ENCODE measurements at places on chromosomes 2 and 18.

GRCh38 chr2:72955228-72956049, 38.1 kb downstream of the EMX1 start:
- DNase-seq: no peak

DNA sequence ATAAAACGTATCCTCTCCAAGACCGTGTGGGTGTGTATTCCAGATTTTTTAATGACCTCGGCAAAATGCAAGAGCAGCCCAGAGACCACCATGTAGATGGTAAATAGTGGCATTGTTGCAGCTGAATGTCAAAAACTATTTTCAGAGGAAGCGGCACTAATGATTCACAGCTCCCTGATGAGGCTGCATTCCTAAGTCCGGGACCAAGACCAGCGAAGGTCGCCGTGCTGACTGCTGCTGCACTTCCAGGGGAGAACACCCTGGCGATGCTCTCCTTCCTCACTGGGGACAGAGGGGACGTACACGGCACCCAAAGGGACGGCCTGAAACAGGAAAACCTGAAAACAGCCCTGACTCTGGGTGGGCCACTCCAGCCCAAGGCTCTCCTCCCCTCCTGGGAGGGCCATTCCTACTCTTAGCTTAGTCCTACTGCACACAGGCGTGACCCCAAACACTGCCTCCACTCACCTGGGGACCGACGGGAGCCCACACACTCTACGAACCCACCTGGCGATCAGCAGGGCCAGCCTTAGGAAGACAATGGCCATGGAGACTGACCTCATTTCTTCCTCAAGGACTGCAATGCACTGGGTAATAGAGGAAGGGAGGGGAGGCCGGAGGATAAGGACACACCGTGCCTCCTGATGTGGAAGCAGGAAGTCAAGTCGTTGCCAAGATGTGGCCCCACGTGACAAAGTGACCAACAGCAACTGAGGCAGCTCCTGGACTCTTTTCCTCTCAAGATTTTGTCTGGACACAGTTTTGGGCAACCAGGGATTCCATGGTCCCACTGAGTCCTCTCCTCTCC, 82.8 kb downstream of the ZNF516 start:
- DNase-seq: no peak

GRCh38 chr2:54824567-54824966, 101.1 kb downstream of the EML6 start:
- no peak for DNase-seq

- no peak for DNase-seq
These were observed 4.9 kb downstream of the TANC1 start for GRCh38 chr2:158973116-158973956.

DNA sequence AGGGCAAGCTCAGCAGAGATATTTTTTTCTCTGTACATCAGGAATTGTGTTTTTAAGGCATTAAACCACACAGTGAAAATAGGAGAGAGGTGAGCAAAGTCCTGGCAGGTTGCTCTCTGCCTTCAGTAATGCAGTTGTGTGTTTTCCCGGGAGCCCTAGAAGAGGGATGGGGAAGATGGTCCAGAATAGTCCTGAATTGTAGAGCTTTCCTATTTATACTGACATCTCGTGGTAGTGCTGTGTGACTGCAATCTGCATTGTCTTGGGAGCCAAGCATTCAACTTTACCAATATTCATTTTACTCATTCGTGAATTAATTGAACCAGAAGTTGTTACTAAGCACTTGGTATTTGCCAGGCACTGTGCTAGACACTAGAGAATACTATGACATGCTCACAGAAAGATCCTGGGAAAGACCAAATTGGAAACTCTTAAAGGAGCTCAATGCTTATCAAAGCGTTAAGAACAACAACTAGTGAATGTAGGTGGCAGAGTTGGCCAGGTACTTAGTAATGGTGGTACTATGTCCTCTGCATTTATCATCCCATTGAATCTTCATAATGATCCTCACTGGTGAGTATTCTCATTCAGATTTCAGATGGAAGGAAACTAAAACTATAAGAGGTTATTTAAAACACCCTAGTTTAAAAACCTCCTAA, 214.6 kb downstream of the TRIB2 start:
- no peak for DNase-seq

- no peak for DNase-seq
These were observed at the start of gene COLEC11 for GRCh38 chr2:3594493-3595281. TSS of gene COLEC11 (plus strand) at chr2:3595112. CDS start at chr2:3604341, 9,229 bp downstream.

DNA sequence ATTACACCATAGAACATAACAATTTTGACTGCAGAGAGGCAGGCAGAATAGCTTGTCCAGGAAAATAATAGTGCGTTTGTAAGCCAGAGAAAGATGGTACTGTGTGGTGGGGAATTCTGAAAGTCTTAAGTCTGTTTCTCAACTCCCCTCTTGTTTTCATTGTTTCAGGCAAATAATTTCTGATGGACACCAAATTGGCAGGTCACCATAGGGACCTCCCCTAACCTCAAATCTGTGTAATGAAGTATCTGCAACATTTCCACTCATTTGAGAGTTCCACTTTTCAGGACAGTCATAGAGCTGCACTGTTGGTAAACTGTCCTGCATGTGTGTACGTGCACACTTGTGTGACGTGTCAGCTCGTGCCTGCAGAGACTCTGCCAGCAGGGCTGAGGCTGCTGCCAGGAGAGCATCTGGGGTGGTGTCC, 195.6 kb downstream of the AGAP1 start:
- DNase-seq: peak; percentile 56

- no peak for DNase-seq
These were observed 44.7 kb downstream of the CAVIN2 start for GRCh38 chr2:191802180-191802579.

Measured in colonic mucosa (tissue), 4 donors.